ENCODE measurements at places on chromosomes 11 and 22.
A peak's percentile ranks its signal among the peaks of the same experiment; 100 is the strongest.

DNA sequence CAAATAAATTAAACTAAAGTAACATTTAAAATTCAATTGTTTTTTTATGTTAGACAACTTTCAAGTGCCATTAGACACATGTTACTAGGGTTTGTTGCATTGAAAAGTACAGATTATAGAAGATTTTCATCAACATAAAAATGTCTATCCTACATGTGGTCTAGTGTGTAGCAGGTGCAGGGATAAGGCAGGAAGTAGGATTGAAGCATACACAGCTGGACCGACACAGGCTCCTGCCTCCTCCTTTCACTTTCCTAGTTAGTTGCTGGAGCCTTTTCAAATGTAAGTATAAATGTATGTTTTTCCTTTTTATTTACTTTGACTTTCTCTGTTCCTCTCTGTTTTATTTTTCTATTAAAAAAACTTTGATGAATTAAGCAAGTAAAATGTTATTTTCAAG is 246.9 kb upstream of the LUZP2 start:
- no peak for DNase-seq

GRCh38 chr22:19533857-19534256 is 9.6 kb upstream of the CLDN5 start:
- no peak for DNase-seq

- no peak for DNase-seq
Measured at GRCh38 chr11:123702139-123702538, 39.3 kb downstream of the ZNF202 start.

GRCh38 chr22:30221121-30221992 is 25.2 kb downstream of the LIF start:
- no peak for DNase-seq

- no peak for DNase-seq
Measured at GRCh38 chr11:7495882-7496551, 10.7 kb downstream of the OLFML1 start.

DNA sequence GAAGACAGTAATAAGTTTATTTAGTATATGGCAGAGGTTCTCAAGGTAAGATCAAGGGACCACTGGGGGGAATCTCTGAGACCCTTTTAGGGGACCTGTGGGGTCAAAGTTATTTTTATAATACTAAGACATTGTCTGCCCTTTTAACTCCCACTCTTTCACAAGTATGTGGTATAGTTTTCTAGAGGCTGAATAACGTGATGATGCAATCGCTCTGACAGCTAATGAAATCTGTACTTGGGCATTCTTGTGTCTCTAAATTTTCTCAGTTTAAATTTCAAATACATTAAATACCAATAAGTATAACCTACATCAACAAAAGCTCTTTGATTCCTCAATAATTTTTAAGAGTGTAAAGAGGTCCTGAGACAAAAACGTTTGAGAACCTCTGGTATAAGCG is 147.9 kb downstream of the ATG16L2 start:
- DNase-seq: no peak

GRCh38 chr11:134417871-134418840 is 6.1 kb upstream of the B3GAT1 start:
- no peak for DNase-seq

DNA sequence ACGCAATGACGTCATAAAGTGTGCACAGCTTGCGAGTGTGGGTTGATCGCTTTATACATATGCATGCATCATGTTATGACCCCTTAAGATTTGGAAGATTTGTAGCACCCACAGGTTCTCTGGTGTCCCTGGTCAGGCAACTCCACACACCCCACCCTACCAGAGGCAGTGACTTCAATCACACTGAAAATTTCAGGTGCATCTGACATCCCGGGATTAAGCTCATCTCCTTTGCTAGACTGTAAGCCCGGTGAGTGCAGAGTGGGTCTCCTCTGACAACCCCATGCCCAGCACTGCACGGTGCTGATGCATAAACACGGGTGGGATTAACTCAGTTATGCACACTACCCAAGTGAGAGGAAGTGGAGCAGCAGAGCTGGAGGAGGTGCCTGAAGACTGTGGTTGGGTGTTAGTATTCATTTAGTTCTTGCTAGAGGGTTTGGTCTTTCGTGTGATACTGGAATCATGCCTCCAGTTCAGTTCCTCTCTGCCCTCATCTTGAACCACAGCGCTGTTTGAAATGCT is 6.5 kb downstream of the ARSA start:
- DNase-seq: no peak

DNA sequence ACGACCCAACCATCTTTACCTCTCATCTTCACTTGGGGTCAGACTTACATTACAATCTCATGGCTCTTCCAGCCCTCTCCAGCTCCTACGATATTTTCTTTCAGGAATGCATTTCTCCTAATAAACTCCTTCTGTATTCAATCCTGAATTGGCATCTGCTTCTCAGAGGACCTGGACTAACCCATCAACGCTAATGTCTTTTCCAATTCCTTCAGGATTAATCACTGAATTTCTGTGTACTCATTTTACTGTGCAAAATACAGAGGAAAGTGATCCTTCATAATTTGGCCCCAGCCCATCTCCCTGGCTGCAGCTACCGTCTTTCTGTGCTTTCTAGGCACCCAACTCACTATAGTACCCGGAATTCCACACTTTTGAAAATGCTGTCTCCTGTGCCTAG is 239.2 kb downstream of the METTL15 start:
- no peak for DNase-seq

DNA sequence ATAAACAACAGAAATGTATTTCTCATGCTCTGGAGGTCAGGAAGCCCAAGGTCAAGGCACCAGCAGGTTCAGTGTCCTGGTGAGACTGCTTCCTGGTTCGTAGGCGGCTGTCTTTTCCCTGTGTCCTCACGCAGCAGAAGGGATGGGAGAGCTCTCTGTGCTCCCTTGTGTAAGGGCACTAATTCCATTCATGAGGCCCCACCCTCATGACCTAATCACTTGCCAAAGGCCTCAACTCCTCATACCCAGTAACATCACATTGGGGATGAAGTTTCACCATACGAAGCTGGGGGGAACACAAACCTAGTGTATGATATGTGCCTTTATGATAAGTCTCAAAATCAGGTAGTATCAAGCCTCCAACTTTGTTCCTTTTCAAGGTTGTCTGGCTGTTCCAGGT is 38.6 kb upstream of the PANX2 start:
- DNase-seq: no peak

DNA sequence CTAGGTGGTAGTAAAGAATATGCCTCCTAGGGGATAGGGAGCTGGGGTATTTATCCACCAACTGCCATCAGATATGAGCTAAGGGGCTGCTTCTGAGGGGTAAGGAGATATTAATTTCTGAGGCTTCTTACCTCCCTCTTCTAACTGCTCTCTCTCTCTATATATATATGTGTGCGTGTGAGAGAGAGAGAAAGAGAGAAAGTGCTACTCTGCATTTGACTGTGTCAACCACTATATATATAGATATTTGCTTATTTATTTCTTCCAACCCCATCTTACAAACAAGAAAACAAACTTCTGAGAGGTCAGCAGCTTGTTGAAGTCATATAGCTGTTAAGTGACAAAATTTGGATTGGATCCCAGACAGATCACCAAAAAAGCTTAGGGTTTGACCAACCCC is 5.9 kb upstream of the HEPACAM start:
- DNase-seq: no peak

GRCh38 chr11:110121204-110121603 is 28.0 kb downstream of the ZC3H12C start:
- DNase-seq: no peak

DNA sequence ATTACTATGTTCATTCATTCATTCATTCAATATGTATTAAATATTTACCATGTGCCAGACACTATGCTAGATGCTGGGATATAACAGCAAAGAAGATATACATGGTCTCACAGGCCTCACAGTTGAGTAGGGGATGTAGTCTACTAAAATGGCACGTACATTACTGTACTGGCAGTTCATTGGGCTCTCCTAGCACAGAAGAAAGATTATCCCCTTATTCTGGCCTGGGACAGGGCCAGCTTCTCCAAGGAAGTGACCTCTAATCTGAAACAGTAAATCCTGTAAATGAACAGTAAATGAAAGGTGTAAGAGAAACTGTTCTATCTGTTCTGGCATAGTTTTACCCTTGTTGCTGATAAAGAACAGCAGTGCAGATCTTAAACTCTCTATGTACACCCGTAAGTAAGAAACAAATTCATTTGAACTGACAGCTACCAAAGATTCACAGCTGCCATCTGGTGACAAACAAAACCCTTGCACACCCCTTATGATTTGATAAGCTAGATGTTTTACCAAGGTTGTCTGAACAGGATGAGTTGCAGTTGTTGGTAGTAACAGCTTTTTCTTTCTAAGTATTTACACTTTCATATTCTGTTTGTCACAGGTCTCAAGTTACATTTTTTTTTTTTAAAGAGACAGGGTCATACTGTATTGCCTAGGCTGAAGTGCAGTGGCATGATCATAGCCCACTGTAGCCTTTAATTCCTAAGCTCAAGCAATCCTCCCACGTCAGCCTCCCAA is 263.1 kb downstream of the TMEM135 start:
- DNase-seq: no peak

- DNase-seq: no peak
Measured at GRCh38 chr11:47400768-47401279, 7.6 kb upstream of the SLC39A13 start.

GRCh38 chr11:59429924-59430516 is 3.8 kb upstream of the OR5A2 start:
- peak; percentile 31 for DNase-seq

- DNase-seq: no peak
Measured at GRCh38 chr11:132466983-132467382, 1065.3 kb downstream of the OPCML start.

GRCh38 chr11:67389477-67389876 is 2.3 kb upstream of the RAD9A start:
- peak; percentile 99 for DNase-seq

- no peak for DNase-seq
Measured at GRCh38 chr11:65133724-65134123, 595 bp downstream of the SYVN1 start.

GRCh38 chr11:1116104-1116503 is 41.4 kb downstream of the MUC2 start:
- DNase-seq: no peak

- DNase-seq: no peak
Measured at GRCh38 chr11:93735627-93736026, 5.7 kb downstream of the TAF1D start.

DNA sequence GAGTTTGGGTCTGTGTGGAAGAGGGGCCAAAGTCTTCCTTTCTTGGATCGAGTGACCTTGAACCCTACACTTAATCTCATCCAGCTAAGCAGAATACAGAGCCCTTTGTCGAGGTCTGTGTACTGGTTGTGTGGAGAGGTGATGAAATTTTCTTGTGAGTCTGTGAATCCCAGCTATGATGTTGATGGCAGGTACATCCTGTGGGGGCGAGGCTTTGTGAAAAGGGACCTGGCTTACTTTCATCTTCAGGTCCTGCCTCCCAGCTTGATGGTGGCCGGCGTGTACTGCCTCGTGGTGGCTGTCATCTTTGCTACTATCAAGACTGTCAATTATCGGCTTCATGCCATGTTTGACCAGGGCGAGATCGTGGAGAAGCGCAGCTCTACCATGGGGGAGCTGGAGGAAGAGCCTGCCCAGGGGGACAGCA is 1.0 kb downstream of the PCNX3 start:
- DNase-seq: no peak

- peak; percentile 44 for DNase-seq
Measured at GRCh38 chr11:112219476-112220232, 6.6 kb upstream of the PTS start.

GRCh38 chr11:72975778-72976521 is 161.7 kb downstream of the ATG16L2 start:
- no peak for DNase-seq

- DNase-seq: no peak
Measured at GRCh38 chr11:124415356-124415923, 9.2 kb downstream of the OR8B4 start.

GRCh38 chr11:35005141-35005780 is 88.8 kb downstream of the PDHX start:
- DNase-seq: no peak

GRCh38 chr22:37647928-37648327 is 8.5 kb downstream of the SH3BP1 start:
- no peak for DNase-seq

GRCh38 chr22:31295360-31295759 is 3.1 kb upstream of the PIK3IP1 start:
- no peak for DNase-seq

GRCh38 chr11:61162092-61162941 is 1.1 kb upstream of the VPS37C start:
- DNase-seq: peak; percentile 64

- DNase-seq: no peak
Measured at GRCh38 chr11:7320306-7320705, 68.6 kb downstream of the SYT9 start.

GRCh38 chr11:101091781-101092180 is 37.8 kb downstream of the PGR start:
- no peak for DNase-seq

DNA sequence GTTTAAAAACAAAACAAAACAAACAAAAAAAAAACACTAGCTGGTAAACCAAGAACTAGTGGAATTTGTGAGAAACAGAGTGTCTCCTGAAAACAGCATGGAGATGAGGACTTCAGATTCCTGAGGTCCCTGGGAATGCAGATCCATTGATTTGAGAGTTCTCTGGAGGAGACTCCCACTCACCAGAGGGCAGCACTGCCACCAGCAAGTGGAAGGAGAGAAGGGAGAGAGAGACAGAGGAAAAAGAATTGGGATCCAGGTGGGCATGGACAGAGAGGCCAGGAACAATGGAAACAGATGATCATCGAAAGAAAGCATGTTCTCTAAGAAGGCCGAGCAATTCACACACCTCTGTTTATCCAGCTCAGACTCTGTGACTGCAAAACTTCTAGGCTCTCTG is 31.8 kb downstream of the ETS1 start:
- DNase-seq: no peak

GRCh38 chr11:89490981-89491690 is at the start of gene NOX4:
Gene NOX4, minus strand, starts transcription at chr11:89491375. Its CDS starts 129 bp downstream, at chr11:89491246.
- DNase-seq: no peak

GRCh38 chr11:1151366-1152315 is 6.1 kb upstream of the MUC5AC start:
- no peak for DNase-seq

DNA sequence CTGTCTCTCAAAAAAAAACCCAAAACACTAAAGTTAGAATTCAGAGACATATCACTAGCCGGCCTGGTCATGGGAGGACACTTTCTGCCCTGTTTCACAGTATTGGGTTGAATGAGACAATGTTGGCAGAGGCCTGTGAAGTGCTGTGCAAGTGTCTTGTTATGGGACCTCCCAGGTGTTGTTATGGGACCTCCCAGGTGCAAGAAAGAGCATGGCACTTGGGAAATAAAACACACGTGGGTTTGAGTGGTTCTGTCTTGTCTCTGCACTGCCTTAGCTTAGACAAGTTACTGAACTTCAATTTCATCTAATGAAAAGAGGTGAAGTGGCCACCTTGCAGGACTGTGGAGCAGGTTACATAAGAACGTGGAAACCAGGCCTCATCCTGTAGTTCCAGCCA is 28.9 kb upstream of the RAB1B start:
- DNase-seq: no peak
